Activated CD8-positive, alpha-beta T cell treated with anti-CD3 and anti-CD28 coated beads for 36 hours (primary cell): ENCODE measurements at places on chromosomes 4 and X. TPM values are rescaled to one million over a fixed set of nuclear protein-coding genes. Genes with fewer than 3 reads are reported as not detected.

GRCh38 chr4:1043651-1044468, 32.4 kb downstream of the FGFRL1 start:
- DNase-seq = peak; percentile 68
- no peak overlapping the region for H3K4me3 ChIP-seq
- H3K4me1 ChIP-seq = peaks cover 5% of the 10 kb centered on the region
- H3K36me3 ChIP-seq = no peaks in the 10 kb centered on the region
- no peak overlapping the region for H3K27ac ChIP-seq
- peaks cover 28% of the 10 kb centered on the region for H3K27me3 ChIP-seq

DNA sequence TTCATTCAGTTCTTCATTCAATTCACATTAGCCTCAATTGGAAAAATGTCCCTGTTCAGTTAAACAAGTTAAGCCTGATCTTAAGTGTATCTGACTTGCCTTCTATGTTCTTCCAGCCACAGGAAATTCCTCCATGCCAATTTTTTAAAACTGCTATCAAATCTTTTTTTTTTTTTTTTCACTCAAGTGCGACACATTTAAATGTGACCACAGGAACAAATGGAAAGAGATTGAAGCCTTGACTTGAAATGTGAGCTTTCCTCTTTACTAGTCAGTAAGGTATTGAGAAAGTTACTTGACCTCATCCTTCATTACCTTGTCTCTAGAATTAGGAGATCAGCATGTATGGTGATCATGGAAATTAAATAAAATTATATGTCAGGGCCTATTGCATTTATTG, 165.1 kb downstream of the SLIT2 start:
- H3K4me3 ChIP-seq = no peak overlapping the region
- H3K36me3 ChIP-seq = no peaks in the 10 kb centered on the region
- DNase-seq = no peak

DNA sequence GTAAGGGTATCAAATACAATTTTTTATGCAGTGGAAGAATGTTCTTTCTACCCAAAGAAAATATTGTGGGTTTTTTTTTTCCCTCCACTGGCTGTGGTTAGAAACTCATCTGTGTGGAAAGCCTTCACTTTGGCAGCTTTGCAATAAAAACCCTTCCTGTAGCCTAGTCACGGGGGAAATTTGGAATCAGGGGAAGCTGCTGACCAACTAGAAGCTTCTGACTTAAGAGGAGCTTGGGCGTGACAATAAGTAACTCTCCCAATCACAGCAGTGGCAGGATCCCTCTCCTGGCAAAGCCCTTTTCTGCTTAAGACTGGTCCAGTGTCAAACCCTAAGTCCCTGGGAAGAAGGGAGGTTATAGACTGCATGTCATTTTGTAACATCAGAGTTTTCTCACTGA, 87.9 kb downstream of the LRRC66 start:
- DNase-seq = no peak
- H3K36me3 ChIP-seq = no peaks in the 10 kb centered on the region
- H3K4me1 ChIP-seq = no peaks in the 10 kb centered on the region
- H3K27me3 ChIP-seq = peaks cover 18% of the 10 kb centered on the region

DNA sequence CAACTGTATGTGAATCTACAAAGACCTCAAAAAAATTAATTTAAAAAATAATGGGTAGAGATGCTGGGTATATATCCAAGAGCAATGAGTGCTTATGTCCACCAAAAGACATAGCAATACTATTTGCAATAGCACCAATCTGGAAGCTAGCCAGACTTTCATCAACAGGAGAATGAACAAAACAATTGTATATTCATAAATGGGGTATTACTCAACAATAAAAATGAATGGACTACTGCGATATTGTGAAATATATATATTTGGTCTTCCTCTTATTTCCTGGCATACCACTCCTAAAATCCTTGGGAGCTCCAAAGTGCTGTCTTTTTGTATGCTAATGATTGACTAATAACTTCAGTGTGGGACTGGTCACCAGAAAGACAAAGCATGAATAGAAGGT, 77.5 kb downstream of the MSN start:
- H3K27me3 ChIP-seq = no peaks in the 10 kb centered on the region
- H3K27ac ChIP-seq = no peak overlapping the region
- peaks cover 41% of the 10 kb centered on the region for H3K36me3 ChIP-seq

DNA sequence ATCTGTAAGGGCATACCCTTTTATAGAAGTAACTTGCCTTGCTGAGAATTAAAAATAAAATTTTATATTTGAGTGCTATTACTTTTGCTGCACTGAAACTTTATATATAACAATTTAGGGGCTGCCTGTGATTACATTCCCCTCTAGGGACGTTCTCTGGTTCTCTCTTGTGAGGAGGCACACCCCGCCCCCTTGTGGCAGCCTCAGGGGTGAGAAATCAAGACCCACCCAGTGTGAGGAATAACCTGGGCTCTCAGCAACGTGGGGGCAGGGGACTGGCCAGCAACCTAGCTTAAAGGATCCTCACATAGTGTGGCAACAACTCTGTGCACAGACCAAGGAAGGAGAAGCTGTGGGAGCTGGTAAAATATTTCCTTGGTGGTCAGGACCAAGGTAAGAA, 43.7 kb downstream of the MAGEA9 start:
- DNase-seq = peak; percentile 70
- H3K27ac ChIP-seq = no peak overlapping the region
- no peaks in the 10 kb centered on the region for H3K36me3 ChIP-seq
- H3K27me3 ChIP-seq = peaks cover 14% of the 10 kb centered on the region

Gene HELT
- total RNA-seq = not detected
